Suppressor macrophage treated with lipopolysaccharide for 4 hours (primary cell): ENCODE measurements at places on chromosomes 7 and 10.

DNA sequence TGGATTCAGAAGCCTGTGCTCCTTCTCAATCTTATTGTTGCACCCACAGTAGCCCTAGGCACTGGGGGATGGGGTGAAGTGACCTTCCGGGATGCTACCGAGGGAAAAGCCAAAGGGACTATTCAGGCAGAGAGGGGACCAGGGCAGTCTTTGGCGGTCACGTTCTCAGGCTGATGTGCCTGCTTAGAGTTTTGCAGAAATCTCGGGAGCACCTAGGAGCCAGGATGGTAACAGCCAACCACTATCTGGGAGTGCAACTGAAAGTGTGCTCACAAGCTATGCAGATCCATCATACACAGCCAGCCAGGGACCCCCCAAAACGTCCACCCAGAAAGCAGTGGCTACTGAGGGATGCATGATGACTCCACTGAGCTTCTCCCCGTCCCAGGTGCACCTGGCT lies 52.4 kb downstream of the CXCL12 start:
- DNase-seq, result no peak

DNA sequence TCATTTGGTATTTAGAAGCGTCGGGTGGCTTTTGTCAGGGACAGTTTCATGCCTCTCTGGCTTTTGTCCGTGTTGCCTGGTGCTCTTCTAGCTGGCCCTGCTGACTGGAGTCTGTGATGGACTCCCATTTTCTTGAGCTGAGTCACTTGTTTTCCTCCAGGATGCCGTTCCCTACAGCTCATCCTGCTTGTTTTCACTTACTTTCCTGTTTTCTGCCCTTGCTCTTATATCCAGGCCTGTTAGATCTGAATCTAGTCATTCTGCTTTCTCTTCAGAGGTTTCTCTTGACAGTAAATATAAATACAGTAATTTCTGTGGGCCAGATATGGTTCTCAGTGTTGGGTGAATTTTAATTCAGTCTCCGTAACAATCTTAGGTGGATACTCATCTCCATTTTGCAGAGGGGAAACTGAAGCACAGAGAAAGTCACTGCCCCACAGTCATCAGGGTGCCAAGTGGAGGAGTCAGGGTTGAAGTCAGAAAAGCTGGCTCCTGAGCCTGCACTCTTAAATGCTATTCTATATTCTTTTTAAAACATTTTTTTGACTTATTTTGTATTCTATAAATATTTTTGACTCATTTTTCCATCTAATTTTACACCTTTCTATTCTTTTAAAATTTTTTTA lies 85.4 kb downstream of the CCNY start:
- no peak for DNase-seq

DNA sequence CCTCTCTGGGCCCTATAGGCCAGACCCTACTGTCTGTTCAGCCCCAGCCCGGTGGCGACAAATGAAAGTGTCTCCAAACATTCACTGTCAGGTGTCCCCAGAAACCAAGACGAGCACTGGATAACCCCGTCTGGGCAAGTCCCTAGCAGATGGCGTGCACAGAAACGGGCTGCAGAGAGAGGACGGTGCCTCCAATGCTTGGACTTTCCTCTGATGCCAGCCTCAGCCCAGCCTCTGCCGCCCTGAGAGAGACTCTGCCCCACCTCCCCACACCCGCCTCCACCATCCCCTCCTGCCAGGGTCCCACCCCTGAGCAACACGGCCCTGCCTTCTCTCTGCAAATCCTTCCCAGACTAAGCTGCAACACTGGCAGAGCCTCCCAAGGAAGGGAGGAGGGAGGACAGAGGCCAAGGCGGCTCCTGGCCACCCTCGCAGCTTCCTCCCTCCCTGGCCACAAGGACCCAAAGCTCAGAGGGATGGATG lies 7.4 kb upstream of the LFNG start:
- peak; percentile 25 for DNase-seq

- no peak for DNase-seq
These were observed 135.1 kb upstream of the YAE1 start for GRCh38 chr7:39430909-39431641.

GRCh38 chr10:76341740-76342139 lies 910.3 kb downstream of the LRMDA start:
- no peak for DNase-seq

- DNase-seq, result no peak
These were observed 1.1 kb upstream of the GPRIN2 start for GRCh38 chr10:46557319-46558121.

- DNase-seq, result peak; percentile 72
These were observed 9.9 kb upstream of the PSMG3 start for GRCh38 chr7:1579481-1580421.

- DNase-seq, result peak; percentile 23
These were observed 217.9 kb downstream of the SKAP2 start for GRCh38 chr7:26646336-26647048.

DNA sequence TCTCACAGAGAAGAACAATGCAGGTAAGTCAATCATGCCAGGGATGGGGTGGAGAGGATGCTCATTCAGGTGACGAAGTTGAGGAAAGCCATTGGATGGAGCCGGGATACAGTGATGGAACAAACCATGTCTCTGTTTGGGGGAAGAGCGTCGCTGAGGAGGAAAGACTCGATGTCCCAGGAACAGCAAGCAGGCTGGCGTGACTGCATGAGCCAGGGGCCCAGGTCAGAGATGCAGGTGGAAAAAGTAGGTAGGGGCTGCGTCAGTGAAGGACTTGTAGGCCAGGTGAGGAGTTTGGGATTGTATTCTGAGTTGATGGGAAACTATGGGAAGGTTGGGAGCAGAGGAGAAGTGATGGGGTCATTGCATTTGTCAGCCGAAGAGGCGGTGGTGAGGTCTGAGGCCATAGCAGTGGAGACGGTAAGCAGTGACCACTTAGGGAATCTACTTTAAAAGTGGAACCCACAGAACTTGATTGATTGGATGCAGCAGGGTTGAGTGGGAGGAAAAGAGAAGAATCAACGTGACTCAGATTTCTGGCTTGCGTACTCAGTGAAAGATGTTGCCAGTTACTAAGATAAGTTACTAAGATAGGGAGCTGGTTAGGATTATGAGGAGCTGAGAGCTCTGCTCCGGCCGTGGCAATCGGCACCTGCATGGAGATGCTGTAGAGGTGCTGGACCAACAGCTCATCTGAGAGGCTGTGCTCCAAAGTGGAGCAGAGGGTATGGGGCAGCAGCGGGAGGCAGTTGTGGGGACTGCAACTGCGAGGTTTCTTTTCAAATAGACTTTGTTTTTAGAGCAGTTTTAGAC lies 12.5 kb upstream of the IL2RA start:
- peak; percentile 70 for DNase-seq

- peak; percentile 78 for DNase-seq
These were observed 55.1 kb downstream of the CYCS start for GRCh38 chr7:25069900-25070443.

DNA sequence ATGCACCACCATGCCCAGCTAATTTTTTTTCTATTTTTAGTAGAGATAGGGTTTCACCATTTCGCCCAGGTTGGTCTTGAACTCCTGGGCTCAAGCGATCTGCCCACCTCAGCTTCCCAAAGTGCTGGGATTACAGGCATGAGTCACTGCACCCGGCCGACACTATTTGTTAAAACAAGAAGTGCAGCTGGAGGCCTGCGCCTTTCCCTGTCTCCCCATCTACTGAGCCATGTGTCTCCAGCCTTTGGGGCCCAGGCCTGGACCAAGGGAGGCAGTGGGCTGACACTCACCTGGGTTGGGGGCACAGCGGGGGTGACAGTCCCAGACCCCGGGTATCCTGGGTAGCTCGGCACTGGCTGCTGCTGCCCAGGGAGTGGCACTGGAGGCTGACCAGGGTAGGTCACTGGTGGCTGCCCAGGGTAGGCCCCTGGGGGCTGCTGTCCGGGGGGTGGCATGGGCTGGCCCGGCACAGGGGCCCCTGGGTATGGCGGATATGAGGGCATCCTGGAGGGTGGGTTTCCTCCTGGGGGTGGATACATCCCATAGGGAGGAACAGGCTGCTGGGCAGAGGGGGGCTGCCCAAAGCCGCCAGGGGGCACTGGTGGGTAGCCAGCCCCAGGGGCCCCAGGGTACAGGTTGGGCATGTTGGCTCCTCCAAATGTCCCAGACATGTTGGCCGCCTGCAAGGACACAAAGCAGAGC lies 36.3 kb downstream of the PLAC9 start:
- no peak for DNase-seq
